Stimulated activated CD8-positive, alpha-beta memory T cell treated with anti-CD3 and anti-CD28 coated beads, Interleukin-4, amount 100 ng/mL, for 1 hour (primary cell): ENCODE measurements at places on chromosomes 4 and X.

DNA sequence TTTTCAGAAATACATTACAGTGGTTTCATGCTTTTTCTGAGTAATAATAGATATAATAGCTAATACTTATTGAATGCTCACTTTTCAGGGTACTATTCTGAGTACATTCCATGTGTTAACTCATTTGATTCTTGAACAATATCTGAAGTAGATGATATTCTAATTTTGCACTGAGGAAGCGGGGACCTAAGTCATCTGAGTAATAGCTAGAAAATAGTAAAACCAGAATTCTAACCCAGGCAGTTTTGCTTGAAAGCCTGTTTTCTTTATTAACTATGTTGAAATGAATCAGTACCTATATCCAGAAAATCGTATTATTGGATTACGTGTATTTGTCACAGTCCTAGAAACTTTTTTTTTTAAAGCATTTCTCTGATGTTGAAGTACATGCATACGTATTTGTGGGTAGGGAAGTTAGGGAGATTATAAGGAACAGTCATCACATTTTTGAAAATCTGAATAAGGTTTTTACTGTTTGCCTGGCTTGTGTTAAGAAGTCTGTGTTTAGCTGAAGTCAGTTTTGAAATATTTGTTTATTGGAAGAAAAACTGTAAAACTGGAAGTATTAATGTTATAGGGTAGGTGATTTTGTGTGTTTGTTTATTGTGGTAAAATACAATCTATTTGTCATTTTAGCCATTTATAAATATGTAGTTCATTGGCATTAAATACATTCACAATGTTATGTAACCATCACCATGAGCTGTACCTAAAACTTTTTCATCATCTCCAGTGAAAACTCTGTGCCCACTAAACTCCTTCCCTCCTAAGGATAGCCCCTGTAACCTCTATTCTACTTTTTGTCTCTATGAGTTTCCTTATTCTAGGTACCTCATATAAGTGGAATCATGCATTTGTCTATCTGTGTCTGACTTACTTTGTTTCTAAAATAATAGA is 55.3 kb downstream of the FIP1L1 start:
- no peak for DNase-seq

DNA sequence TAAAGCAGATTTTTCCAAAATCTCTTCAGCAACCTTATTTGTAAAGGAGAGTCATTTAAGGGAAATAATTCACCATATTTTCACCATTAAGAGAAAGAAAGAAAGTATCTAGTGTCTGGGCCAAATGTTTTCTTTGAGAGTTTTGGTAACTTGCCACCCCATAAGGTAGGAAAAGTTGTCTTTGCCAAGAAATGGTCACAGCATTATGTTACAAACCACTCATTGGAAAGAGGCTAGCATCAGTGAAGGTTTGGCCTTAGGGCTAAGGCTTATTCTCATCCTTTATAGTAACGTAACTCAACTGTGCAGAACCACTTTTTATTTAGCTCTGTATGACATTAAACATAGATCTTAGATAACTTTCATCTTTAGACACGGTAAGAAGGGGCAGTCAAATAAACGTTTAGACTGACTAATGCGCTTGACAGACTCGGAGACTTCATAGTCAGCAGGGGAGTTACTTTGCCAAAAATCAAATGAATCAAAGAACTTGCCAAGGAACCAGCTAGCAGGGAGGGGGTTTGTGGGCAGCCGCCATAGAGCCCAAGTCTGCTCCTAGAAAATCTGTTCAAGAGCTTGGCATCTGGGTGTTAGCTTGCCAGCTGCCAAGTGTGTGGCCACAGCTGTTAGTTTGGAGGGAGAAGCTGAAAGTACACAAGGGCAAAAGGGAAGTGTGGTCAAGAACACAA is 182.8 kb upstream of the GRID2 start:
- DNase-seq, result no peak

- no peak for DNase-seq
Measured at GRCh38 chr4:122826553-122827257, at the start of gene FGF2. Gene FGF2, plus strand, starts transcription at chr4:122826831. Its CDS starts 344 bp downstream, at chr4:122827175.

- no peak for DNase-seq
Measured at GRCh38 chrX:121782976-121783375, 735.6 kb downstream of the GLUD2 start.

GRCh38 chrX:97399400-97399799 is 515.7 kb downstream of the RPA4 start:
- no peak for DNase-seq

- no peak for DNase-seq
Measured at GRCh38 chrX:1262369-1262768, 6.2 kb upstream of the CSF2RA start.

DNA sequence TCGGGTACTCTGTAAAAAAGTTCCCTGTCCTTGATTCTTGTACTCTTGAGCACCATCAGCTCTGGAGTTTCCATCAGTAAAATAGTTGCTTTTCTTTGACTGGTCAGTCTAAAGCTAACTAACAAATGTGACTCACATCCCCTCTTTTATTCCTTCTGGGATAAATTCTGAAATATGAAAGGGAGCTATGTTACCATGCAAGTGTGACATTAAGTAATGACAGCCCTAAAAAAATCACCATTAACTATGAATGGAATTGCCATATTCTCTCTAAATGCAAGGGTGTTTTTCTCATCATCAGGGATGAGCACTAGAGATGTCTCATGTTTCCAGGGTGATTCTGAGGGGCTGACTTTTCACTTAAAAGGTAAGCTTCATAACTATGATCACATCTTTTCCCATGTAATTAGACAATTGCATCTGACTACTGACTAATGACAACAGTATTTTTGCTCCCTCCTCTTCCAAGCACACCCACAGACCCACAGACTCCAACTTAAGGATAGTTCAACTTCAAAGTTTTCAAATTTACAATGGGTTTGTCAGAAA is 26.9 kb upstream of the RASGEF1B start:
- DNase-seq, result no peak

- no peak for DNase-seq
Measured at GRCh38 chr4:122980860-122981259, 58.5 kb upstream of the NUDT6 start.

DNA sequence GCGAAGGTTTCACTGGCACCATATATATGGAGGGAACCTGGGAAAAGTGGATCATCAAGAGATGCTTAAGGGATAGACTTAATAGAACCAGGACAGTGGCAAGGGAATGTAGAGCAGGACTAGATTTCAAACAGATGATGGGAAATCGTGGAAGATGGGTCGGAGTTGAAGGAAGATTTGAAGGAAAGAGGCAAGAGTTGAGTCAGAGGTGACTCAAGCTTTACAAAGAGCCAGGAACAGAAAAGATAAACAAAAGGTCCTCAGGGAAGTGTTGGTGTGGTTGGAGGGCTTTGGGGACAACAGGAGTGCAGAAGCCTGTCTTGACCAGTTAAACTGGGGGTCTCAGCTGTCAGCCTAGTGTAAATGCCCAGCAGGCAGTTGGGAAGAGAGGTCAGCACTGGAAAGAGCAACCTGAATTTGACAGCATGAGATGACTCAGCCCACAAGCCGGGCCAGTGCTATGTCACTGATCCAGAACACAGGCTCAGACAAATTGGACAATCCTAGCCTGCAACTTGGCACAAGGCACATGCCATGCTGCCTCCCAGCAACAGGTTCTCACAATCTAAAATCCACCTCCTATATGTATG is 230.5 kb downstream of the IDS start:
- no peak for DNase-seq

DNA sequence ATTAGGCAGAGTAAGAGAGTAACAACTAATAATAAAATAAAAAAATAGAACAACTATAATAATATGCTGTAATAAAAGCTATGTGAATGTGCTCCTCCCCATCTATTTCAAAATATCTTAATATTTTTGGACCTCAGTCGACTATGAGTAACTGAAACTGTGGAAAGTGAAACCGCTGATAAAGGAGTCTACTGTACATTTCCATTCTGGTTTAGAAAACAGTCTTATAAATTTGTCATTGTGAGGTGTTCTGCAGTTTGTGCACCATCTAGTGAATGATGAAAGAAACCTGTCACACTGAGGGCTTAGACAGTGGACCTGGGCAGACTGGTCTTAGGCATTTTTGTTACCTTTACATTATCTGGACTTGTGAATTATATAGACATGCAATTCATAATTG is 42.0 kb downstream of the TMEM150C start:
- DNase-seq, result no peak

- peak; percentile 39 for DNase-seq
Measured at GRCh38 chrX:47366041-47366722, 4.2 kb upstream of the ZNF157 start.

- DNase-seq, result no peak
Measured at GRCh38 chrX:11886745-11887144, 128.7 kb downstream of the MSL3 start.

- peak; percentile 17 for DNase-seq
Measured at GRCh38 chrX:150486011-150486410, 82.4 kb upstream of the MTM1 start.

GRCh38 chr4:87949961-87950360 is 25.6 kb upstream of the SPP1 start:
- no peak for DNase-seq

GRCh38 chr4:162015090-162015489 is 148.7 kb downstream of the FSTL5 start:
- DNase-seq, result no peak

- no peak for DNase-seq
Measured at GRCh38 chr4:55574252-55574651, 17.8 kb downstream of the PDCL2 start.

DNA sequence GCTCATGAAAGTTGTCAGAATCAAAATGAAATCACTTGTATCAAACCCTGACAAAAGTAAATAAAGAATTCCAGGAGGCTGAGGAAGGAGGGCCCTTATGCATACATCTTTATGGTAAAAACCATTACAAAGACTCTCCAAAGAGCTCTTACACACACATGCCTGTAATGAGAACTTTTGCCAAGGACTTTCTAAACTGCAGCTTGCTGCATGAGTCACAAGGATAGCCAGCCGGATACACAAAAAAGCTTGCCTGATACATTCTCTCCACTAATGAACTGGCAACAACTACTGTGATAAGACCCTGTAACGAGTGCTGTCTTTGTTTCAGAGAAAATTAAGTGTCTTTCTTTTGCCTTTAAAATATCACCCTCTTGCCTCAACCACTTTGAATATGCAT is 618.1 kb downstream of the PPP4R3C start:
- no peak for DNase-seq
